Activated naive CD4-positive, alpha-beta T cell treated with anti-CD3 and anti-CD28 coated beads for 36 hours (primary cell): ENCODE measurements at places on chromosomes 7 and 10.

- peak; percentile 49 for DNase-seq
These were observed 194.3 kb downstream of the ZMYND11 start for GRCh38 chr10:329361-330099.

DNA sequence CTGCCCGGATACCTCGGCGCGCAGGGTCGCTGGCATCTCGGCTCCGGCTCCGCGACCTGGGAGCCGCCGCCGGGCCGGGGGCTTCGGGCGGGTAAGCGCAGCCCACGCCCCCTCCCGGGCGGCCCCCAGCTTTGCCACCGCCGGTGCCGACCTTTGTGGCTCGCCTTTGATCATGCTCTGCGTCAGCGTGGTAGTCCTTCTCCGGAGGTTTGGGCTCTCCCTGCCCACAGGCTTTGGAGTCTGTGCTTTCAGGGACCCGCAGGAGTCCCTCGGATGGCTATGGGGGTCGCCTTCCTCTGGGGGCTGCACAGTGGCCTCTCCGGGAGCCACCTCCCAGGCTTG is 7.3 kb downstream of the ATP6V1F start:
- peak; percentile 18 for DNase-seq

DNA sequence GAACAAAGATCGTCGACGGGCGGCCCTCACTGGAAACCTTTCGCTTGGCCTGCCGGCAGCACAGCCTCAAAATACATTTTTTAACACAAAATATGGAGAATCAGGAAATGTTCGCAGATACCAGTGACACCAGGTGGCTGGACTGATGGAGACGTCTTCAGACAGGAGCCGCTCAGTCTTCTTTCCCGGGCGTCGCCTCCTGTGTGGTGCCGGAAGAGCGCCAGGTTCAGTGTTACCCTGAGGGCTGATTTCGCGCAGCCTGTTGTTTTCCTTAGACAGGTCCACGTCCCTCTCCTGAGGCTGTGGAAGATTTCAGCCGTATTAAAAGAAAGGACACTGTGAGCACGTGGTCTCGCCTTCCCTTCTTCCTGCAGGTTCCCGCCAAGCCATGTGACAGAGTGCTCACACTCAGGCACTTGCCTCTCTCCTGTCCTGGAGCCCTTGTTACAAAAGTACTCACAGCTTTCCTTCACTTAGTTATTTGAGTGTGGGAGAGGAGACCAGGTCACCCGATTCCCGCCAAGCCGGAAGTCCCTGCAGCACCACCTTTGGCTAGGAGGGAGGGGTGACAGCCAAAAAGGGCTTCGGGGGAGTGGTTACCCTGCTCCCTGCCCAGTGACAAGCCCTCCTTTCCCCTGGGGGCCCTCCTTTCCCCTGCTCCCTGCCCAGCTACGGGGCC is 21.7 kb upstream of the PWWP2B start:
- no peak for DNase-seq

GRCh38 chr10:105509517-105509916 is 868.4 kb downstream of the SORCS3 start:
- DNase-seq, result no peak

- DNase-seq, result peak; percentile 56
These were observed 51.0 kb upstream of the NKX6-2 start for GRCh38 chr10:132836832-132837540.

DNA sequence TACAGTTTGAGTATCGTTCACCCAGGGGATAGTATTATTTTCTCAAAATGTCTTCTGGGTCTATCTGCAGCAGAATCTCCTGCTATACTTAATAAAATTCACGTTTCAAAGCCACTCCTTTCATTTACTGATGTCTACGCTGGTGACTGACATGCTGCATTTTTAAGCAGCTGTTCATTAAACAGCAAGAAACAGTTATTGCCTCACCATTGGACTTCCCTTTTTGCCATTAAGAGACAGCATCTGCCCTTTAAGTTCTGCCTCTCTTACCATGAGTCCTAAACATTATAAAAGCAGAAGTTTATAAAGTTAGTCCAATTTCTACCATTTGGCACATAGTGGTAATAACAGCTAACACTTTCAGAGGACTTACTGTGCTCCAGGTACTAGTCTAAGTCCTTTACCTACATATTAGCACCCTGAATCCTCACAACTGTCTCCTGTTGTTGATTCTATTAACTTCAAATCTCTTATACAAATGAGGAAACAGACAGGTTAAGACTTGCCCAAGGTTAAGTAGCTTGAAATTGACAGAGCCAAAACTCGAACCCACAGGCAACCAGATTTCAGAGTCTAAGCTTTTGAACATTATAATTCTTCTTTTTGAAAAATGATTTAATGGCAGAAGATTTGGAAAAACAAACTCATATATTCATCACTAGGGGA is 169.5 kb downstream of the SNX13 start:
- DNase-seq, result no peak

DNA sequence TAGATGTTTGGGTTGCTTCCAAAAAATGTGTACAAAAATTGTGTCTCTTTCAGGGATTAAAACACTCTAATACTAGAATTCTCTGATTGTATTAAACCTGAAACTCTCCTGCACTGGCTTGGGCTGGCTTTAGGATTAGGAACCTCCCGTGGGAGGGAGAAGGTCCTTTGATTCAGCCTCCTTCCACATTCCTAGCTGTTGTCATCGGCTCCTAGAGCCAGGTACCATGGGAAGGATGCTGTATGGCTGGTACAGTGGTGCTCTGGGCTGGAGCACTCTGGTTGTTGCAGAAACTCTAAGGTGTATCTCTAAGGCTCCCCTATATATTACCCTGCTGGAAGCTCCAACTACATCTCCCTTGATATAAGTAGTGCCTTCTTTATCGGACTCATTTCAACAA is 245.2 kb upstream of the FOXK1 start:
- DNase-seq, result no peak

- DNase-seq, result no peak
These were observed 82.6 kb upstream of the ELMO1 start for GRCh38 chr7:37531225-37531624.

- DNase-seq, result no peak
These were observed 133.8 kb upstream of the AGR3 start for GRCh38 chr7:17015598-17016031.

GRCh38 chr10:128916383-128916782 is 550.7 kb upstream of the MGMT start:
- DNase-seq, result no peak

GRCh38 chr10:101575091-101575490 is 13.0 kb downstream of the POLL start:
- no peak for DNase-seq

DNA sequence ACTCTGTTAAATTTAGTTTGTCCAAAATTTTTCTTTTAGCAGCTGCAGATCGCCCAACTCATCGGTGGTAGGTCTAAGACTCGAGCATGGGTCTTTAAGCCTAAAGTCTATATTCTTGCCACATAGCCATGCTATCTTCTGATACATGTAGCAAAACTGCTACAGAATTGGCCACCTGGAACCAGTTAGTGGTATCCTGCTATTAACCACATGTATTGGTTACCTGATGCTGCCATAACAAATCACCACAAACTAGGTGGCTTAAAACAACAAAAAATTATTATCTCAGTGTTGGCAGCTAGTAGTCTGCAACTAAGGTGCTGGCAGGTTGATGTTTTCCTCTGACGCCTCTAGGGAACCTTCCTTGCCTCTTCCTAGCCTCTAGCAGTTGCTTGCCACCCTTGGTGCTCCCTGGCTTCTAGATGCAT is 96.7 kb upstream of the PIK3CG start:
- DNase-seq, result no peak

- no peak for DNase-seq
These were observed 110.6 kb downstream of the ZFAND4 start for GRCh38 chr10:45561952-45562351.
